Subcutaneous preadipocyte (primary cell): ENCODE measurements at places on chromosomes 11 and 22. TPM values are rescaled to one million over a fixed set of nuclear protein-coding genes. Genes with fewer than 3 reads are reported as not detected.

Gene OR52A1
- total RNA-seq: not detected in 2 replicates

Gene RIMBP3B
- total RNA-seq: under 0.01 and 0.37 TPM in 2 replicates

Gene OR2D2
- total RNA-seq: under 0.01 and 0.78 TPM in 2 replicates

Gene OR4D10
- not detected in 2 replicates for total RNA-seq

Gene PRR5L
- 1.4 and 2.9 TPM in 2 replicates for total RNA-seq

Gene ACR
- not detected in 2 replicates for total RNA-seq

Gene INS
- total RNA-seq: not detected in 2 replicates

Gene CNGA4
- total RNA-seq: 0.37 TPM in 1 of 2 replicates, not detected in the other

Gene KCNJ5
- under 0.01 TPM in 1 of 2 replicates, not detected in the other for total RNA-seq

Gene EFCAB6
- total RNA-seq: 1.6 and 2.6 TPM in 2 replicates

Gene SCUBE1
- not detected in 2 replicates for total RNA-seq

Gene RAG2
- not detected in 2 replicates for total RNA-seq

Gene POLR2L
- 122 and 125 TPM in 2 replicates for total RNA-seq
